Glutamatergic neuron (in vitro differentiated cells): ENCODE measurements at places on chromosomes 1 and 21. TPM values are rescaled to one million over a fixed set of nuclear protein-coding genes. Genes with fewer than 3 reads are reported as not detected.

Gene CYP4X1
- 0.81 TPM for total RNA-seq

Gene TTC22
- not detected for total RNA-seq

Gene TAF5L
- total RNA-seq = 19.6 TPM

Gene RHCE
- total RNA-seq = 1.2 TPM

Gene KRTAP19-1
- not detected for total RNA-seq

Gene FASLG
- total RNA-seq = not detected

Gene BCAR3
- 12.8 TPM for total RNA-seq

Gene PCBP3
- total RNA-seq = 72.7 TPM

Gene FCAMR
- not detected for total RNA-seq

Gene TRIM67
- total RNA-seq = 3.9 TPM

Gene RBP7
- total RNA-seq = not detected

Gene KRTAP12-2
- total RNA-seq = not detected

Gene S100A7
- not detected for total RNA-seq
